ENCODE measurements at places on chromosomes 12 and 14. TPM values are rescaled to one million over a fixed set of nuclear protein-coding genes. Genes with fewer than 3 reads are reported as not detected.

DNA sequence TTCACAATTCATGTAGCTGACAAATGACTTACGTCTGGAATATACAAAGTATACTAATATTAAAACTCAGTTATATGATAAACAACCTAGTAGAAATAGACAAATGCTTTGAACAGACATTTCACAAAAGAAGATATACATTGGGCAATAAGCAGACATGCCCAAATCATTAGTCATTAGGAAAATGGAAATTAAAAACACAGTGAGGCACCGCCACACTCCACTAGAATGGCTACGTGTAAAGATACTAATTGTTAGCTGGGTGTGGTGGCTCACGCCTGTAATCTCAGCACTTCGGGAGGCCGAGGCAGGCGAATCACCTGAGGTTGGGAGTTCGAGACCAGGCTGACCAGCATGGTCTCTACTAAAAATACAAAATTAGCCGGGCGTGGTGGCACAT lies 248.9 kb upstream of the TMEM132C start:
- DNase-seq, result no peak

GRCh38 chr12:59710964-59711363 lies 115.1 kb downstream of the SLC16A7 start:
- DNase-seq, result no peak

GRCh38 chr12:1838205-1838993 lies 18.0 kb downstream of the LRTM2 start:
- no peak for DNase-seq

PLCZ1 gene
- total RNA-seq, result not detected

FSCB gene
- total RNA-seq, result 0.14 TPM

- DNase-seq, result no peak
Observed at GRCh38 chr12:89250213-89250612, 102.1 kb downstream of the DUSP6 start.

GPR65 gene
- 0.76 TPM for total RNA-seq

GRCh38 chr12:22130671-22131070 lies 84.7 kb downstream of the CMAS start:
- no peak for DNase-seq

TPH2 gene
- total RNA-seq, result not detected

DNA sequence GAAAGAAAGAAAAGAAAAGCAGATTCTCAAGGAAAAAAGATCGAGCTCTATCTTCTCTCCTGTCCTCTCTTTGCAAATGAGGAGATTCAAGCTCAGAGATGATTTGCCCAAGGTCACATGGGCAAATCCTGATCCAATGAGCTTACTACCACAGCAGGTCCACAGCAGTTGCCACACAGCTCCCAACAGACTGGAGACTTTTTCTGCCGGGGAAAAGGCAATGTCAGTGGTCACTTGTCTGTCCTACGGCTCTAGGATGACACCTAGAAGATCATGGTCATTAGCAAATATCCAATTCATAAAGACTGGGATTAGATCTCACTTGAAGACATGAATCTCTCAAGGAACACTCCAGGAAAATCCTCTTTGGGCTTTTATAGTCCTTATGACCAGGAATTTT lies 58.8 kb downstream of the TTC7B start:
- DNase-seq, result no peak

- DNase-seq, result peak; percentile 90
Observed at GRCh38 chr12:105235732-105236476, at the start of gene APPL2. TSS of gene APPL2 (minus strand) at chr12:105236174. CDS start at chr12:105236012, 162 bp downstream.

DNA sequence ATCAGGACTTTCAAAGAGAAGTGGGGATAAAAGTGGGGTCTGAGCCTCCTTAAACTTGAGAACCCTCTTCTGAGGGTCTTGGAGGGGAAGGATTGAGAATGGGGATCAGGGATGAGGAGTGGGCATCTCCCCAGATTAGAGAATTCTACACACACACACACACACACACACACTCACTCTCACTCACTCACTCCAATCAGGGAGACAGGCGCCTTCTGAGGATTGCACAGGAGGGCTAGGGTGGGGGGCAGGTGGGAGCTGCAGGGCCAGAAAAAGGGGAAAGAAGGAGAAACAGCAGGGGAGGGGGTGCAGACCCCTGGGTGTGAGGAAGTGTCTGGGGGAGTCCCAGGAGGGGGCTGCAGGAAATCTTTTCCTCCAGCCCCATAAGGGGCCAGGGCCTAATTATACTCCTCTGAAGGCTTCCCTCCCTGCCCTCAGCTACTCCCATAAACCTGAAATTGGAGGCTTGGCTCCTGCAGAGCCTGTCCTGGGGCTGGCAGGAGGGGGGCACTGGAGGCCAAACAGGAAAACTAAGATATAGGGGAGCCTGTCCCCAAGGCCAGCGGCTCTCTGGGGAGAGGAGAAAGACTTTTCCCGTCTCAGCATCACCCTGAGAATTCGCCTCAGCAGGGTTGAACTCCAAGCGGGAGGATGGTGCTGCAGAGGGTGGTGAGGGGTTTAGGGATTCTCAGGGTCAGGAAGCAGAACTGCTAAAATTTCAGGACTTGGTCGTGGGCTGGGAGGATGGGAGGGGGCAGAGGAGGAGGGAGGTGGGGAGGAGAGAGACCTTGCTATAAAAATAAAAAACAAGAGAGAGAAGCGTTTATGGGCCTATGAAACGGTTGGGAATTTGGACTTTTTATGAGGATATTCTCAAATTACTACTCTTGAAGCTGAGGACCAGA lies 1.6 kb downstream of the HOXC9 start:
- DNase-seq, result no peak

LRRIQ1 gene
- total RNA-seq, result 3.0 TPM

GRCh38 chr12:52969828-52970569 lies 21.1 kb downstream of the KRT18 start:
- DNase-seq, result no peak

B4GALNT3 gene
- 29.2 TPM for total RNA-seq

GRCh38 chr12:92539110-92539749 lies 163.6 kb upstream of the PLEKHG7 start:
- peak; percentile 56 for DNase-seq

SLC17A8 gene
- total RNA-seq, result not detected

DNA sequence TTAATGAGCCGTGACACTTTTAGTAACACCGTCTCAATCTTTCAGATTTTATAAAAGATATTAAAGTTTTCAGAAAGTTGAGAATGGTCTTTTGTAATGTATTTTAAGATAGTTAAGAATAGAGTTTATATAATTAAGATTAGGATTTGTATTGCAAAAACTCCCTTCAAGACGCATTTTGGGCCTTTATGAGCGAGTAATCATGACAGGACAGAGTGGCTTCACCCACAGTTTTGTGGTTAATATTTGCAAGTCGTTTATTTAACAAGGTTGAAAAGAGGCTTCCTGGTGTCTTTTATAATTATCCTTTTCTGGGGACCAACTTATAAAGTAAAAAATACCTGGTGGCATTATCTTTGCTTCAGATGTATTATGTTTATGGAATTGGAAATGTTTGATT lies 44.0 kb downstream of the TRAF3 start:
- DNase-seq, result no peak

FGD4 gene
- total RNA-seq, result 34.6 TPM

GRCh38 chr12:29322157-29322556 lies 58.8 kb downstream of the ERGIC2 start:
- no peak for DNase-seq

DNA sequence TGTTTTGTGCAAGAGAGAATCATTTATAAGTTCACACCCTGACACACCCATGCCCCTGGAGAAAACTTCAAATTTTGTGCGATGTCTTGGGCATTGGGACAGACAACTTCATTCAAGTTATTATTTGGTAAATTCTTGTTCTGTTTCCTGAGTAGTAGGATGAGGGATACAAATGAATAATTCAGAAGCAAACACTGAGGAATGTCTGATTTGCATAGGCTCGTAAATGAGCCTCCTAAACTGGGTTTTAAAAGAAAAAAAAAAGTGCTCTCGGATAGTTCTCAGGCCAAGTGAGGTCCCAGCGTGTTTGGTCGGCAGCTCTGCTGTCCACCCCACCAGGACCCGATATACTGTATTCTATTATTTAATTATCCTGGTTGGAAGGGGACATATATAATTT lies 134.7 kb upstream of the CPM start:
- DNase-seq, result no peak

DNA sequence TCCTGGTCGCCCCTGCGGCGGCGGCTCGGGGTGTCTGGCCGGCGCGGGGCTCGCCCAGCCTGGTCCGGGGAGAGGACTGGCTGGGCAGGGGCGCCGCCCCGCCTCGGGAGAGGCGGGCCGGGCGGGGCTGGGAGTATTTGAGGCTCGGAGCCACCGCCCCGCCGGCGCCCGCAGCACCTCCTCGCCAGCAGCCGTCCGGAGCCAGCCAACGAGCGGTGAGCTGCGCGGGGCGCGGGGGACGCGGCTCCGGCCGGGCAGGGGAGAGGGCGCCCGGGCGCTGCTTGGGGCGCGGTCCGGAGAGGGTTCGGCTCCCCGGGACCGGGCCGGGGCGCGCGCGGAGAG lies at the start of gene LGALS3:
LGALS3 (plus strand) TSS at position 167 of the 342 bp plus-strand sequence. CDS start 8,122 bp downstream, outside the sequence.
- DNase-seq, result peak; percentile 80

PLEKHH1 gene
- total RNA-seq, result 4.0 TPM

RNASE7 gene
- total RNA-seq, result not detected

DNA sequence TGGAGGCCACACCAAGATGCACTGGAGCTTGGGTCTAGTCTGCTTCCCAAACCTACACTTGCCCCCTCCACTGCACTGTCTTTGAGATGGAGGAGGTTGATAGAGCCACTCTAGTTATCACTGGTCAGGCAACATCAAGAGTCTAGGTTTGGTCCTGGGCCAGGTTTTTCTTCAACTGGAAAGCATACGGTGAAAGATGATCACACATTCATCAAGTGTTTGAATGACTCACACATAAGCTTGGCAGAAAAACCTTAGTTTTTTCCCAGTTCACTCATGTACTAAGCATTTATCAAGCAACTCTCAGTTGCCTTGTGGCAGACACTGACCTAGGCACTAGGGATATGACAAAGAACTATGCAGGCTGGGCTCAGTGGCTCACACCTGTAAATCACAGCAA lies 84.5 kb downstream of the PLEKHG3 start:
- DNase-seq, result no peak

NRIP2 gene
- total RNA-seq, result 10.5 TPM

- no peak for DNase-seq
Observed at GRCh38 chr14:94048691-94049624, 22.8 kb downstream of the OTUB2 start.

DNA sequence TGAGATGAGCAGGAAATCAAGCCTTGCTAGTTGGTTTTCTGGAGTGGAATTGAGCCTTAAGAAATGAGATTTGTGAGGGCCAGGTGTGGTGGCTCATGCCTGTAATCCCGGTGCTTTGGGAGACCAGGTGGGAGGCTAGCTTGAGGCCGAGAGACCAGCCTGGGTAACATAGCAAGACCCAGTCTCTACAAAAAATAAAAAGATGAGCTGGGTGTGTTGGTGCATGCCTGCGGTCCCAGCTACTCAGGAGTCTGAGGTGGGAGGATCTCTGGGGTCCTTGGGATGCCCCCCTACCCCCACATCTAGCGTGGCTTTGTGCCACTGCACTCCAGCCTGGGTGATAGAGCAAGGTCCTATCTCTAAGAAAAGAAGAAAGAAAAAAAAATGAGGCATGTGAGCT lies 104.2 kb upstream of the RTL1 start:
- no peak for DNase-seq

DNA sequence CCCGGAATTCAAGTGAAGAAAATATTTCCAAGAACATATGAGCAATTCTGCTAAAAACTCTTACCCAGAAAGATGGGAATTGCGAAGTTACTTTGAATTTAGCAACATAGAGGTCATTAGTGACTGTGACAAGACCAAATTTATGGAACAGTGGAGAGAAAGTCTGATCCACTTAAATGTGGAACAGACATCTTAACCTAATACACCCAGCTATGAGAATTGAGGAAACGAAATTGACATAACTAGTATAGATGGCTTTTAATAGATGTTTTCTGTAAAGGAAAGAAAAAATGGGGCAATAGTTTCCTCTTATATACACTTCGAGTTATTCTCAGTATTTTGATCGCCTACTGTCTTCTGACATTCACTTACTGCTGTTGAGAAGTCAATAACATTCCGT lies 4.6 kb downstream of the OVCH1 start:
- DNase-seq, result no peak

GRCh38 chr14:60356906-60357550 lies 108.0 kb downstream of the PPM1A start:
- DNase-seq, result no peak

- DNase-seq, result no peak
Observed at GRCh38 chr12:52182384-52182783, 9.4 kb downstream of the KRT80 start.

OS9 gene
- 189 TPM for total RNA-seq

DNA sequence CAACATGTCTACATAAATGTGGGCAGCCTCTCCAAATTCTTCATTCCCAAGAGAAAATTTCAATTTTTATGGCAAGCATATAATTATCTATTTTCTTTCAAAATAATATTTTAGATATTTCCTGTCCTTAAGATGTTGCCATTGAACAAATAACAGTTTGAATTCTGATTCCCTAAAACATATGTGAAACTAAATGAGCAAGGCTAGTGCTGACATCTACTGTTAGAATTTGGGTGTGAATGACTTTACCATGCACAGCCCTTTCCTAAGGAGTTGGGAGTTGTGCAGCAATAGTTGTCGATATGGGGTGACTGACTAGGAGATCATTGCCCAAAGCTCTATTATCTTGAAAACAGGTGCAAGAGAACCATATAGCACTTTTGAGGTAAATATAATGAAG lies 108.2 kb upstream of the SLC38A4 start:
- DNase-seq, result no peak

DNA sequence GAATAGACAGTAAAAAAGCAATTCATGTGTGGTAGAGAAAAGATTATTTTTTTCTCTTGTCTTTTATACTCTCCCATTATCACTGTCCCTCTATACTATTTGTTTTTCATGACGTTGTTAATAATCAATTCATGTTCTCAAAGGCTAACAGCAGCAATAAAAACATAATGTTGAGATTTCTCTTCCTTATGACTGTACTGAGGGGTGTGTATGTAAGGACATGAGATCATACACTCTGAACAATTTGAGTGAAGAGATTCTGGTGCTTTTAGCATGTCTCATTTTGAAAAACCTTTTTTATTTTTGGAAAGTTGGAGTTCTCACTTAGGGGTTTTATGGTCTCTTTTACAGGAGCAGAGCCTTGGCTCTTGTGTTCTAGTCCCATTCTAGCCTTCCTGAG lies 3.8 kb upstream of the TSPAN8 start:
- DNase-seq, result no peak

ASCL1 gene
- not detected for total RNA-seq

DNA sequence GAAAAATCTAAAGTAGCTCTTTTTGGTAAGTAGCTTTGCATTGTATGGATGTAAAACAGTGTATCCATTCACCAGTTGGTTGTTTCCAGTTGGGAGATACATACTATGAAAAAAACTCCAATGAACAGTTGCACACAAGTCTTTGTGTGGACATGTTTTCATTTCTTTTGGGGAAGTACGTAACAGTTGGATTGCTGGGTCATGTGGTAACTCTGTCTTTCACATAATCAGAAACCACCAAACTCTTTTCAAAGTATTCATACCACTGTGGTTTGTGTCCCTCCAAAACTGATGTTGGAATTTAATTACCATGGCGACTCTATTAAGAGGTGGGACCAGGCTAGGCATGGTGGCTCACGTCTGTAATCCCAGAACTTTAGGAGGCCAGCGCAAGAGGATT lies 58.9 kb upstream of the RESF1 start:
- DNase-seq, result no peak
